GM20000 (cell line): ENCODE measurements at places on chromosomes 5 and 9.

DNA sequence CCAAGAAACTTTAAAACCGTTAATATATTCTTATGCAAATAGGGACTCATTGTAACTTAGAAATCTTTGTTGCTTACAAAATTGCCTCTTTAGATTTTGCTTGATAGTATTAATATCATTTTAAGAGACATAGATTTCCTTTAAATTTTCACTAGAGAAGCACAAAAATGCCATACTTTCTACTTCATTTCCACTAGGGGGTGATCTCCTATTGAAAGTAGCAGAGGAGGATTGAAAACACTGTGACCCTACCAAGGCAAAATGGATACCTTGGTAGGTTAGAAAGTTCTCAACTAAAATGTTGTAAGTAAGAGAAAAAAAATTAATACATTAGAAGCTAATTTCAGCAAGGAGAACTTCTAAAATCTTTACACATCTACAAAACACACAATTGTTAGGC is 204.9 kb downstream of the CHSY3 start:
- DNase-seq = peak; percentile 13

DNA sequence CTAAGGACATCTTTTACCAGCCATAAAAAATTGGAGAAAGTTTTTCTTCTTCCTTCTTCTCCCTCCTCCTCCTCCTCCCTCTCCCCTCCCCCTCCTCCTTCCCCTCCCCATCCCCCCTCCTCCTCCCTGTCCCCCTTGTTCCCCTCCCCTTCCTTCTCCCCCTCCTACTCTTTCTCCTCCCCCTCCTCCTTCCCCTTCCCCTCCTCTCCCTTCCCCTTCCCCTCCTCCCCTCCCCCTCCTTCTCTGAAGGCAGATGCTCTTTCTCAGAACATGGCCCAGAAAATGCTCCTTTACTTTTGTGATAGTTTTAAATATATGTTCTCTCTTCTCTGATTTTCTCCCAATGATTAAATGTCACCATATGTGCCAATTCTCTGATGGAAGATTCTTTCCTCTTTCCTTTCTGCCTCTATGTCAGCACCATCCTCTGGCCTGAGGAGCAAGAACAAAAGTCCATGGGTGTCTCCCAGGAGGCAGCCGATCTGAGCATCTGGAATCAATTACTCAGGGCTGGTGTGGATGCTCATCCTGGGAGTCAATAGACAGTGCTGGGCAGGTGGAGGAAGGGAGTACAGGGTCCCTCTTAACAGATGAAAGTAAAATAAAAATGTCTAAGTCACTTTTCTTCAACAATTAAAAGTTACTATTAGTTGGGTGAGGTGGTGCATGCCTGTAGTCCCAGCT is 63.0 kb upstream of the GNA14 start:
- DNase-seq = no peak

DNA sequence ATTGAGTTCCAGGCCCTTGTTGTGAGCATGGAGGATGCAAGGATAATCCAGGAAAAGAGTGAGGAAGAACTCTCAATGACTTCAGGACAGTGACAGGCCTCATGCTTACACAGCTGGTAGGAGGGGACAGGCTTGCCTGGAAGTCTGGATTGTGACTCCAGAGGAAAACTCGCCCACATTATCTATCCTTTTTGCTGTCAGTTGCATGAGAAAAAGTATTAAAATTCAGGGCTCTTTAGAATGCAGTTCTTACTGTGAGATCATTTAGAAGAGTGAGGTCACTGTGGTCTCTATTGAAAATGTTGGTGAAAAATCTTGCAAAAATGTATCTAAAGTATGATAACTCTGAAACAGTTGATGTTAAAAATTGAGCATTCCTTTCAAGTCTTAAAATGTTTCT is 30.5 kb downstream of the NTRK2 start:
- DNase-seq = no peak

DNA sequence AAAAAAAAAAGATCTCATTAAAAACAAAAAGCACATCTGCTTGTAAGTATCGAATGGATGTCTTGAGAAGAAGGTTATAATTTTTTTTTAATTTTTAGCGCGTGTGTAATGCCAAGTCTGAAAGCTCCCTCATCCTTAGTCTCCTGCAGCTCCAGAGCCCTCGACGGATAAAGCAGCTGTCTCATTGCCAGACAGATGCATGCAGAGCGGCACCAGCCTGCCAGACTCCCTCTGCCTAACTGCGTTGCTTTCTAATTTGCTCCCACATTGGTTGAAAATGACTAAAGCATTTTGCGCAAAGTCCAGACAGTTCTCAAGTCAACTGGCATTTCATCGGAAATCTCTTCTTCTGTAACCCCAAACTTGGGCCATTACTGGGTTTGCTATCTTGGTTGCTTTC is 29.4 kb downstream of the OLFM1 start:
- DNase-seq = no peak

- DNase-seq = no peak
Measured at GRCh38 chr5:89735082-89735481, 674.5 kb downstream of the CETN3 start.

- no peak for DNase-seq
Measured at GRCh38 chr9:137434498-137435380, 6.4 kb downstream of the ENTPD8 start.

DNA sequence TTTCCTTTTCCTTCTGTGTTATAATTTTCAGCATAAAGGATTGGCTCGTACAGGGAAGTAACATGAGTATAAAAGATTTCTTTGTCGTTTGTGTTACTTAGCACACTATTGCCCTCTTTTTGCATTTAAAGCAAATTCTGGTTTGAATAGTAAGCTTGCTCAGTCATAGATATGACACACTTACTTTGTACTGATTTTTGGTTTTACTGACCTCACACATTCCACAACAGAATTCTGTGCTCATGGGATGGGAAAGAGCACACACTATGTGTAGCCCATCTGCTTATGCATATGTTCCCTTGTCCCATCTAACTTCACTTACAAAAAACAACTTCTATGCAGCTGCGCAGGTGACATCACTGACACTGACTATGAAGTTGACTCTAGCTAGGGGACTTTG is 111.9 kb upstream of the MTAP start:
- no peak for DNase-seq

DNA sequence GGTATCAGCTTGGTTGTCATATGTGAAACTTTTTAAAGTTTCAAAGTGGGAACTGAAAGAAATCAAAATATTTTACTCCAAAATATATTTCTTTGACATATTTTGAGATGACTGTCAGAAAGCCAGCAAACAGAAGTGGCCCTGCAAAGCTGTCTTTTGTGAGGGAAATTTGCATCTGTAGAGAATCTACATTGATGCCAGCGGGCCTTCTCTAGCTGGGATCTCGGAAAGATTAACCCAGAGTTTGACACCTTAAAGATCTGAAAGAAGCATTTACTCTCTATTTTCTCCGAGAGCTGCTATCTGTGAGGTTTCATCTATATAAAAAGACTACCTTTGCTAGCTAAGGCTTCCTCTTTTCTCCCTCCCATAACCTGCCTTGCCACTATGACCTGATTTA is 303.6 kb downstream of the FBXL17 start:
- DNase-seq = no peak

DNA sequence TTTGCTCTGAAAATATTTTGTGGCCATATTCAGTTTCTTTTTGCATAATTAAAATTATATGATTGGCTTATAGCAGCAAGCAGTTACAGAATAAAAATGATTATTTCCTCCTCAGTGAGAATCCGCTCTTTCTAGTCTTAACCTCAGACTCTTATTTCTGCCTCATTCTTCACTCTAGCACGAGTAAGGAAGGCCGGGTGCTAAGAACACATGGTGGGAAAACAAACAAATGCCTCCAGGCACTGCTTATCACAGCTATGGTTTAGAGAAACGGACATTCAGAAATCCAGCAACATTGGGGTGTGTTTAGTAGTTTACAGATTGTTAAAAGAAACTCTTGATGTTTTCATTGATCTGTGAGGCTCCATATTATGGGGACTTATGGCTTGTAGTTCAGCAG is 168.7 kb downstream of the KDM4C start:
- DNase-seq = no peak

GRCh38 chr5:76337953-76338451 is 65.1 kb upstream of the IQGAP2 start:
- DNase-seq = peak; percentile 75

- DNase-seq = peak; percentile 48
Measured at GRCh38 chr5:144187699-144188294, 17.1 kb downstream of the KCTD16 start.

DNA sequence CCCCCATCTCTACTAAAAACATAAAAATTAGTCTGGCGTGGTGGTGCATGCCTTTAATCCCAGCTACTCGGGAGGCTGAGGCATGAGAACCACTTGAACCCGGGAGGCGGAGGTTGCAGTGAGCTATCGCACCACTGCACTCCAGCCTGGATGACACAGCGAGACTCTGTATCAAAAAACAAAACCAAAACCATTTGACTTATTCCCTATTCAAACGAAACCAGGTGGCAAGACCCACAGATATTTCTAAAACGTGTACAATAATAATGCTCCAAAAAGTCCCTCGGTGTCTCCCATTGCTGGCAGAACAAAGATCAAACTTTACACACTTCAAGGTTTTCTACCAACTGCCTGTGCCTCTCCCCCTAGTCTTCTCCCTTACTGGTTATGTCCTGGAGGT is 29.8 kb downstream of the HMGCR start:
- peak; percentile 30 for DNase-seq

GRCh38 chr5:82387001-82387818 is 109.1 kb upstream of the RPS23 start:
- no peak for DNase-seq

DNA sequence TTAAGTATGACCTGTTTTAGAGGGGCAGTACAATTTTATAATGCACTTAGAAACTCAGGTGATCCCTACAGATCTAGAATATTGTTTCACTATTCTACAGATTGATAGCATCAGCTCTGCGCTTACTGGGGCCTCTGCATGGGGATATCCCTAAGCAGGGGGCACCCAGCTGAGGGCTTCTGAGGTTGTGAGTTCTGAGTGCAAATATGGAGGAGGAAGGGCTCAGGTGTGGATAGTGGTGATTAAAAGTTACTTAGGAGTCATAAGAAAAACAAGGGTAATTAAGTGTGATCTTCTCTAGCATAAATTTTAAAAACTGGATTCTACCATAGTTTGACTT is 274.4 kb downstream of the EFNA5 start:
- no peak for DNase-seq
